Fibroblast of skin of right quadriceps (primary cell): ENCODE measurements at places on chromosomes 7 and 10.
A peak's percentile ranks its signal among the peaks of the same experiment; 100 is the strongest.

DNA sequence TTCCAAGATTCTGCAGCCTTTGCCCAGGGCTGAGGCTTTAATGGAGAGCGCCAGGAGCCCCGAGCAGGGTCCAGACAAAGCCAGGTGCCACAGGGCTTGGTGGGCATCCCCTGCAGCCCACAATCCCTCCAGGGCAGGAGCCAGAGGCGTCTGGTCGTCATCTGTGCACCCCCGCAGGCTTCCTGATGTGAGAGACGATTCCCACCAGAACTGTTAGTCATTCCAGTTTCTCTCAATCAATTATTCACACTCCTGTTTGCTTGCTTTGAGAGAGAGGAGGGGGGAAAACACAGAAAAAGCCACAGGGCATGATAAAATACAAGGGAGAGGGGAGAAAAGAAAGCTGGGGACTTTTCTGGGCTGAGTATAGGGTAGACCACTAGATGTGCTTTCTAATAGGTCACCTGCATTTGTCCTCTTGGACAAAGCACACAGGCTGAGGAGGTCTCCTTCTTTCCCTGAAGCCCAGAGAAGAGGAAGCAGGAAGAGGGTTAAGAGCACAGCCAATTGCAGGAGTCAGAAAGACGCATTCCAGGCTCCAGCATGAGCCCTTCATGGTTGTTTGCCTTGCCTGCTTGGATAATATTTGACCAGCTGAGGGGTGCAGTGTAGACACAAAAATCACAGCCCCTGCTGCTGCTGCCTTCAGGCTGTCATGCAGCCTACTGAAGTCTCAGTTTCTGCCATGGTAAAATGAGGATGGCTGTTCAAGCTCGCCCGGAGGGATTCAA, 194.4 kb downstream of the PLXNA4 start:
- DNase-seq: no peak

GRCh38 chr7:20539201-20539600, 76.3 kb upstream of the ABCB5 start:
- peak; percentile 4 for DNase-seq

GRCh38 chr10:62805231-62806099, 945 bp downstream of the ADO start:
- no peak for DNase-seq

DNA sequence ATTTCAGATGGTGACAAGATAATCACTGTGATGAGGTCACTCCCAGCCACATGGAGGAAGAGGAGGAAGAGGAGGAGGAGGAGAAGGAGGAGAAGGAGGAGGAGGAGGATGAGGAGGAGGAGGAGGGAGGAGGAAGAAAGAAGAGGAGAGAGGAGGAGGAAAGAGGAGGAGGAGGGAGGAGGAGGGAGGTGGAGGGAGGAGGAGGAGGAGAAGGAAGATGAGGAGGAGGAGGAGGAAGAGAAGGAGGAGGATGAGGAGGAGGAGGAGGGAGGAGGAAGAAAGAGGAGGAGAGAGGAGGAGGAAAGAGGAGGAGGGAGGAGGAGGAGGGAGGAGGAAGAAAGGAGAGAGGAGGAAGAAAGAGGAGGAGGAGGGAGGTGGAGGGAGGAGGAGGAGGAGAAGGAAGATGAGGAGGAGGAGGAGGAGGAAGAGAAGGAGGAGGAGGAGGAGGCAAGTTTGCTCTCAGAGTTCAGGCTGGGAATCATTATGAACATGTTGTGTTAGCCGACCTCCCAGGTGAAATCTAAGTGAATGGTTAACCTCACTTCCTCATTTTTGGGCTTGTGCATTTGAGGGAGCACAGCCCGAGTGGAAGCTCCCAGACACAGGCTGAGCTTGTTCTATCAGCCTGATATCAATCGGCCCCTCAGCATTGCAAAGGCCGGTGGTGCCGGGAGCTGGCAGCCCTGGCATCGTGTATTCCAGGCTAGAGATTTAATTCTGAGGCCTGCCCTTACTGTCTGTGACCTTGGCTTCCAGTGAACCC, 236.2 kb upstream of the PITRM1 start:
- DNase-seq: no peak

- DNase-seq: no peak
Measured at GRCh38 chr7:47721670-47722069, 139.8 kb upstream of the TNS3 start.

GRCh38 chr7:13293264-13294002, 606.0 kb downstream of the ARL4A start:
- peak; percentile 12 for DNase-seq

- no peak for DNase-seq
Measured at GRCh38 chr7:116736927-116737715, 65.1 kb downstream of the MET start.

- no peak for DNase-seq
Measured at GRCh38 chr10:97136756-97137155, 49.0 kb downstream of the SLIT1 start.

DNA sequence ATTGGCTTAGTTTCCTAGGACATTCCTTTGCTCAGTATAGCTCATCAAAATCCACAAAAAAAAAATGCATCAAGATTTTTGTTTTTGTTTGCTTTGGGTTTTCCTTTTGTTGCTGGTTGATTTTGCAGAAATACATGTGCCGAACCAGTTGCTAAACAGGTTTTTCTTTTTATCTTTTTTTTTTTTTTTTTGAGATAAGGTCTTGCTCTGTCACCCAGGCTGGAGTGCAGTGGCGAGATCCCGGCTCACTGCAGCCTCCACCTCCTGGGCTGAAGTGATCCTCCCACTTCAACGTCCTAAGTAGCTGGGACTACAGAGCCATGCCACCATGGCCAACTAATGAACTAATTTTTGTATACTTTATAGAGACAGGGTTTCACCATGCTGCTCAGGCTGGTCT, 8.3 kb downstream of the CSTF2T start:
- DNase-seq: no peak

- DNase-seq: no peak
Measured at GRCh38 chr10:61901829-61902444, 438 bp downstream of the ARID5B start.

DNA sequence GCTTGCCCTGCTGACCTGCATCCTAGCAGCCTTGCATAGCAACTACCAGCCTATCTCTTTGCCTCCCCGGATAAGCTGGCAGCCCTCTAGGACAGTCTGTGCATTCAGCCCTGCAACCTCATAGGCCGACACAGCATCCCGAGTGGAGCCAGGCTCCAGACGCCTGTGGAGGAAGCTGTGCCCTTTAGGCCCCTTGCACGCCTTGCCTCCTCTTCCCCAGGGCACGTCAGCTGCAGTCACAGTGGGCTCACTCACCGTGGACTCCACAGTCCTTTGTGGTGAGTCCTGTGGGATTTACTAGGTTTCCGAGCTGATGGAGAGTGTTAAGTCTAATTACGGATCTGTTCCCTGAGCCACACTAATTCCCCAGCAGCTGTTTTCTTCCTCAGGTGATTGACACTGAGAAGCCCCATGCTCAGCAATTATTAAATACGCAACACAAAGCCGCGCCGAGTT, 540.0 kb downstream of the TCERG1L start:
- no peak for DNase-seq

- no peak for DNase-seq
Measured at GRCh38 chr7:65254061-65254460, 119.6 kb upstream of the ZNF92 start.

GRCh38 chr10:43209074-43209455, 57.8 kb downstream of the RASGEF1A start:
- DNase-seq: no peak
